ENCODE measurements at places on chromosomes 7 and 10. TPM values are rescaled to one million over a fixed set of nuclear protein-coding genes. Genes with fewer than 3 reads are reported as not detected.

- no peaks in the 10 kb centered on the region for H3K4me1 ChIP-seq
- H3K4me3 ChIP-seq, result no peak overlapping the region
- H3K27me3 ChIP-seq, result peaks cover 1% of the 10 kb centered on the region
- H3K27ac ChIP-seq, result no peak overlapping the region
- no peak for DNase-seq
Measured at GRCh38 chr10:132665946-132666704, 119.8 kb downstream of the NKX6-2 start.

- no peak overlapping the region for H3K4me3 ChIP-seq
- DNase-seq, result no peak
- H3K36me3 ChIP-seq, result no peaks in the 10 kb centered on the region
- peaks cover 57% of the 10 kb centered on the region for H3K27me3 ChIP-seq
- no peak overlapping the region for H3K27ac ChIP-seq
Measured at GRCh38 chr7:97012365-97013133, 7.2 kb downstream of the DLX6 start.

DNA sequence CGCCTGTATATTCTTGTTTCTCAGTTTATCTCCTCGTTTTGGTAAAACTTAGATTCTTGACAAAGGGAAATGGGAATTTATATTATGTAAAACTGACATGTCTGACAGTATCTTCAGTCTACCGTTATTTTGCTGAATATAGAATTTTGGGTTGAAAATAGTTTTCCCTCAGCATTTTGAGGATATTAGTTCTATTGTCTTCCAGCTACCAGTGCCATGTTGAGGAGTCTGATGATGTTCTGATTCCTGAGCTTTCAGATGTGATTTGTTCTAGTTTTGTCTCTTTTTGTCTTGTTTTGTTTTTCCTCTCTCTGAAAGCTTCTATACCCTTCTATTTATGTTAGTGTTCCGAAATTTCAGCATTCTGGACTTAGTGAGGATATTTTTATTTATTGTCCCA lies 8.0 kb upstream of the PRKAR2B start:
- no peak overlapping the region for H3K4me3 ChIP-seq
- no peak for DNase-seq
- H3K4me1 ChIP-seq, result peaks cover under 1% of the 10 kb centered on the region
- peaks cover 1% of the 10 kb centered on the region for H3K36me3 ChIP-seq
- H3K27me3 ChIP-seq, result peaks cover 4% of the 10 kb centered on the region

DNA sequence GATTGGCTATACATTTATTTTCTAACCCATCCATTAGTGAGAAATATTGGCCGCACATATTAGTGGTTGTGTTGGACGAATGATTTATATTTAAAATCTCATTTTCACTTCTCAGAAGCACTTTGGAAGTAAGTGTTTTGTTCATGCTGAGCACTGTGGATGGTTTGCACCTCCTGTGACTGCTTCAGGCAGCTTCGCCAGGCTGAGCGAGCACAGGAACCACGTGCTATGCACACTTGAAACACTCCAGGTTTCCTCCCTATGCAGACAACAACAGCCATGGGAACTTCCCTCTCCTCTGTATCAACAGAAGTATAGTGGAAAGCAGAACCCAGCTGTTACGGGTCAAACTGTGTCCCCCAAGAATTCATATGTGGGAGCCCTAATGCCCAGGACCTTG lies 67.3 kb upstream of the WDR11 start:
- no peak overlapping the region for H3K4me3 ChIP-seq
- H3K4me1 ChIP-seq, result no peaks in the 10 kb centered on the region
- H3K27ac ChIP-seq, result no peak overlapping the region
- no peaks in the 10 kb centered on the region for H3K36me3 ChIP-seq

DNA sequence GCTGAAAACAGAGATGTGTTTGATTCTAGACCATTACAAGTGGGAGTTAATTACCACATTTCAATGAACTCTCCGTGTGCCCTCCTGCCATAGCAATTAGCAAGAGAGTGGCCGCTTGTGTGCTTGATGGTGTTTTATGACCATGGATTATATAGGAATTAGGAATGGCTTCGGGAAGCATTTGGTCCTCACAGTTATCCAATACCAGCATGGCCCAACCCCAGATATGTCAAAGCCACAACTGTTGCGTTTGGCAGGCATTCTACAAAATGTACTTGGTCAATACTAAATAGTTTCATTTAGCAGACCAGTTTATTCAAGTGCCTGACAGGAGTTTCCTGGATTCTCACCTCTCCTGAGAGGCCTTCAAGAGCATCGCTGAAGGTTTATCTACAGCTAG lies 509.0 kb upstream of the GALNT17 start:
- no peak overlapping the region for H3K4me3 ChIP-seq
- H3K27ac ChIP-seq, result no peak overlapping the region
- H3K4me1 ChIP-seq, result peaks cover 21% of the 10 kb centered on the region
- no peak for DNase-seq
- peaks cover 3% of the 10 kb centered on the region for H3K36me3 ChIP-seq

The CACNA2D1 gene
- 20.7 TPM for total RNA-seq

The CREB5 gene
- total RNA-seq, result 5.6 TPM

DNA sequence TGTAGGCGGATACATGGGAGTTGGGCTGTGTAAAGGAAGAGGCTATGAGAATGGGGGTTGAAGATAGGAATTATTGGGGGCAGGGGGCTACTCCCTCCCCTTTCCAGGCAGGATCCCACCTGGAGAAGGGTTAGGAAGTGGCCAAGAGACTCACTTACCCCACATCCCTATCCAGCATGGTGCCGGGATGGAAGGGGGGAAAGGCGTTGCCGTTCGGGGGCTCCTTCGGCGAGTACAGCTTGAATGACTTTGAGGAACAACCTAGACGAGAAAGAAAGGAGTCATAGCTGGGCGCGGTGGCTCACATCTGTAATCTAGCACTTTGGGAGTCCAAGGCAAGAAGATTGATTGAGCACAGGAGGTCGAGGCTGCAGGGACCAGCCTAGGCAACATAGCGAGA lies 8.9 kb downstream of the LDB1 start:
- H3K4me3 ChIP-seq, result peak overlapping the region; percentile 31
- peaks cover 43% of the 10 kb centered on the region for H3K36me3 ChIP-seq
- no peak overlapping the region for H3K27ac ChIP-seq
- peaks cover 52% of the 10 kb centered on the region for H3K4me1 ChIP-seq
- DNase-seq, result no peak

GRCh38 chr10:30017556-30017955 lies 41.8 kb downstream of the JCAD start:
- peaks cover 37% of the 10 kb centered on the region for H3K4me1 ChIP-seq
- H3K36me3 ChIP-seq, result peaks cover 51% of the 10 kb centered on the region
- H3K27me3 ChIP-seq, result no peaks in the 10 kb centered on the region
- H3K4me3 ChIP-seq, result peak overlapping the region; percentile 71
- no peak for DNase-seq

- H3K4me1 ChIP-seq, result no peaks in the 10 kb centered on the region
Measured at GRCh38 chr10:8835453-8836167, 781.1 kb downstream of the GATA3 start.

DNA sequence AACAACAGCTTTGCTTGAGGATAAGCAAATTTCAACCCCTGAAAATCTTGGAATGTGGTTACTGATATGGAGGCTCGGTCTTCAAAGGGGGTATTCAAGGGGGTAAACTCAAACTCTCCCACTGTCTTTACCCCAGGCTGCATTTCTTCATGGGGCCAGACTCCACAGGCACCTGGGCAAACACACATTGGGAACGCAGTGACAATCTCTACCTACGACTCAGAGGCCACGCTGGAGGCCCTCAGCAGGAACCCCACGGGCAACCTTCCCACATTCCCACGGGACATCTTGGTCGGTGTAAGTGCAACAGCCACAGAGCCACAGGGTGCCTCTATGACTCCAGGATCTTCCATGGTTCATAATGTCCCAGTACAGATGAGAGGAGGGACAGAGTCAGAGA lies 2.2 kb upstream of the INSIG1 start:
- peaks cover 30% of the 10 kb centered on the region for H3K4me1 ChIP-seq
- no peak overlapping the region for H3K4me3 ChIP-seq
- no peak for DNase-seq
- H3K27ac ChIP-seq, result no peak overlapping the region
- peaks cover 19% of the 10 kb centered on the region for H3K36me3 ChIP-seq

The CC2D2B gene
- total RNA-seq, result 2.1 TPM

GRCh38 chr10:78254013-78254412 lies 220.3 kb downstream of the RPS24 start:
- peaks cover 4% of the 10 kb centered on the region for H3K36me3 ChIP-seq
- H3K27me3 ChIP-seq, result no peaks in the 10 kb centered on the region
- no peak overlapping the region for H3K4me3 ChIP-seq
- no peak overlapping the region for H3K27ac ChIP-seq

The VCL gene
- 200 TPM for total RNA-seq

The HABP2 gene
- total RNA-seq, result not detected

DNA sequence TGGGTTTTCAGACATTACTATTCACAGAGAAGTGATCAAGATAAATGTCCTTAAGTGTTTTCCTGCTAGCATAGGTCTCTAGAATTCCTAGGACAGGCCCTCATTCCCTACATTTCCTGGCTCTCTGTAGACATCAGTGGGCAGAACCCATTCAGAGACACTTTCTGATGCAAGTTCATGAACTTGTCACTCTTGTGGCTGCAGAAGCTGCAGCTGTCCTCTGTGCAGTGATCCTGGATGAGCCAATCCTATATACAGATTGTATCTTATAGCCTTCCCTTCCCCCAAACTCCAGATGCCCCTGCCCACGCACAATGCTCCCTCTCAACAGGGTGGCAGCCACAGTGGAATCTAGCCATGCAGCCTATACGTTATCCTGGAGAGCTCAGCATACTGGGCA lies 12.6 kb upstream of the GRB10 start:
- no peak for DNase-seq
- peaks cover 6% of the 10 kb centered on the region for H3K27me3 ChIP-seq
- peaks cover 10% of the 10 kb centered on the region for H3K36me3 ChIP-seq
- H3K4me3 ChIP-seq, result no peak overlapping the region
- no peak overlapping the region for H3K27ac ChIP-seq

The TEX47 gene
- total RNA-seq, result not detected

- H3K27me3 ChIP-seq, result no peaks in the 10 kb centered on the region
- no peaks in the 10 kb centered on the region for H3K4me1 ChIP-seq
- no peak overlapping the region for H3K27ac ChIP-seq
- no peaks in the 10 kb centered on the region for H3K36me3 ChIP-seq
- H3K4me3 ChIP-seq, result no peak overlapping the region
Measured at GRCh38 chr7:111653846-111654245, 91.6 kb upstream of the IMMP2L start.

The FZD1 gene
- total RNA-seq, result 38.7 TPM

The BNIP3 gene
- total RNA-seq, result 29.9 TPM

GRCh38 chr10:75431180-75432111 lies at the start of gene LRMDA:
Gene LRMDA, plus strand, starts transcription at chr10:75431624.
- peak within 1 kb of the TSS; percentile 90 for H3K4me3 ChIP-seq
- H3K4me1 ChIP-seq, result peaks cover 58% of the 10 kb centered on the region
- DNase-seq, result peak; percentile 54
- H3K27me3 ChIP-seq, result peaks cover 5% of the 10 kb centered on the region
- no peaks in the 10 kb centered on the region for H3K36me3 ChIP-seq

DNA sequence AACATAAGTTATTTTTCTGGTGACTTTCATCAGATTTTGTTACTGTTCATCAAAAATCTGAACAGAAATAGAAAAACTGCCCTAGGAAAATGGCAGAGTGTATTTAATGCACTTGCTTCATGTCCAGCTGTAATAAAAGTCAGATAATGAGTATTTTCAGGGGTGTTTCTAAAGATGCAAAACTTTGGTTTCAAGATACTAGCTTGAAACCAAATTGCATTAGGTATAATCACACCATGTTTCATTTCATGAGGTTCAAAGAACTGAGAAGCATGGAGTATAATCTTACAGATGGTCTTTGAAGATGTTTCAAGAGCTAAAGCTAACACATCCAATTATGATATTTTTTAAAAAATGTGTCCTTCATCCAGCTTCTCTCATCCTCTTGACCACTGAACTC lies 128.9 kb downstream of the NRCAM start:
- DNase-seq, result no peak
- no peak overlapping the region for H3K4me3 ChIP-seq
- H3K27ac ChIP-seq, result no peak overlapping the region
- H3K27me3 ChIP-seq, result no peaks in the 10 kb centered on the region
- no peaks in the 10 kb centered on the region for H3K36me3 ChIP-seq

The PLXDC2 gene
- total RNA-seq, result 73.1 TPM

The ADCY1 gene
- 50.7 TPM for total RNA-seq

GRCh38 chr10:125399289-125399688 lies 238.9 kb upstream of the CTBP2 start:
- no peak for DNase-seq
- H3K27ac ChIP-seq, result no peak overlapping the region
- H3K27me3 ChIP-seq, result no peaks in the 10 kb centered on the region
- H3K36me3 ChIP-seq, result no peaks in the 10 kb centered on the region

DNA sequence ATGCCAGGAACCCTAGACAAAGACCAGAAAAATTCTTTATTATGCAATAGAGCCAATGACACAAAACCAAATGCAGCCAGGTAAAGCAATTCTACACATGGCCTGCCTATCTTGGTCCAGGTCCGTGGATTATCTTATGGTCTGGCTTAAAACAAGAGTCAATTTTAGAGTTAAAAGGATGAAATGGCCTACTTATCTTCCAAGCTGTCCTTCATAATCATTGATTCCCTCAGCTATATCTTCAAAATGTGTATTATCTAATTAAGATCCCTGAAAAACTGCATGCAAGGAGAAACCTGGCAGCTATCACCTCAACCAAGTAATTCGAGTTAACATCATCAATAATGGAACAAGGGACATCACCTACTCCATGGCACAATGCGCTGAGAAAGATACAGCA lies 479.4 kb upstream of the NRP1 start:
- no peaks in the 10 kb centered on the region for H3K27me3 ChIP-seq
- H3K4me3 ChIP-seq, result no peak overlapping the region
- no peak for DNase-seq

DNA sequence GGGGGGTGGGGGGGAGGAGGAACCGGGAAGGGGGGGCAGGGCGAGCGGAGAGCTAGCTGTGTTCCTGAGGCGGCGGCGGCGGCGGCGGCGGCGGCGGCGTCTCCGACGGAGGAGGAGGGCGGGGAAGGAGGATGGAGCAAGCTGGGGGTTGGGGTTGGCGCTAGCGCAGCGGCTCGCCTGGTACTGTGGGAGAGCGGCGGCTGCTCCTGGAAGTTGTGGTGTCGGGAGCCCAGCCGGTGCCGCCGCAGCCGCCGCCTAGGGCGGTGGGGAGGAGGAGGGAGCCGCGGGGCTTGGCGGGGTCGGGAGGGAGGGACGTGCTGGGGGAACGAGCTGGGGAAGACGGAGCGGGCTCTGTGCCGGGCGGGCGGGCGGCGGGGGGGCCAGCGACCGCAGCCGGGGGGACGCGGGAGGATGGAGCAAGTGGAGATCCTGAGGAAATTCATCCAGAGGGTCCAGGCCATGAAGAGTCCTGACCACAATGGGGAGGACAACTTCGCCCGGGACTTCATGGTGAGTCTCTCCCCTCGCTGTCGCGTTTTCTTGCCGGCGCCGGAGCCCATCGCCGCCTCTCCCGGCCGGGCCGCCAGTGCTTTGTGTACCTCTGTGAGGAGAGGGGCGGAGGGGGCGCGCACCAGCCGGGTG lies at the start of gene PTPN12:
Gene PTPN12 (plus strand): TSS at position 160 of the 642 bp plus-strand sequence. CDS start 252 bp downstream, at position 412.
- H3K27ac ChIP-seq, result peak within 1 kb of the TSS; percentile 98
- H3K4me1 ChIP-seq, result peaks cover 25% of the 10 kb centered on the region
- H3K36me3 ChIP-seq, result peaks cover 15% of the 10 kb centered on the region
- H3K27me3 ChIP-seq, result peaks cover 13% of the 10 kb centered on the region
- DNase-seq, result no peak

The CDHR1 gene
- 1.3 TPM for total RNA-seq
